ENCODE measurements at places on chromosomes 6 and 20. TPM values are rescaled to one million over a fixed set of nuclear protein-coding genes. Genes with fewer than 3 reads are reported as not detected.

GSTA2 gene
- total RNA-seq: 0.32 TPM

ARMC2 gene
- total RNA-seq: 3.4 TPM

ANGPT4 gene
- not detected for total RNA-seq

CALHM4 gene
- not detected for total RNA-seq

DSP gene
- 2.0 TPM for total RNA-seq

LCA5 gene
- 0.83 TPM for total RNA-seq

ZNF165 gene
- total RNA-seq: 0.37 TPM

MROH8 gene
- 8.2 TPM for total RNA-seq

VWA7 gene
- total RNA-seq: not detected

PRR18 gene
- not detected for total RNA-seq

RSPH3 gene
- 3.5 TPM for total RNA-seq

TRIM31 gene
- not detected for total RNA-seq

CENPW gene
- 11.0 TPM for total RNA-seq

UST gene
- total RNA-seq: 12.6 TPM

RBBP8NL gene
- not detected for total RNA-seq

GPX6 gene
- total RNA-seq: not detected

NELFCD gene
- total RNA-seq: 86.5 TPM

PXDC1 gene
- total RNA-seq: 53.5 TPM

ADGRB3 gene
- 3.8 TPM for total RNA-seq

TRIM10 gene
- not detected for total RNA-seq

PACRG gene
- not detected for total RNA-seq

ANKRD6 gene
- 28.1 TPM for total RNA-seq

LIME1 gene
- 3.3 TPM for total RNA-seq

CST4 gene
- not detected for total RNA-seq

ERVFRD-1 gene
- 0.63 TPM for total RNA-seq

L3MBTL1 gene
- total RNA-seq: 1.2 TPM

SYTL3 gene
- total RNA-seq: 0.85 TPM

PRSS35 gene
- total RNA-seq: 0.18 TPM

SDC4 gene
- total RNA-seq: 17.5 TPM

TMEM74B gene
- 3.9 TPM for total RNA-seq

CLVS2 gene
- not detected for total RNA-seq

IP6K3 gene
- total RNA-seq: not detected

DOK5 gene
- 2.8 TPM for total RNA-seq

ASIP gene
- total RNA-seq: not detected

CST5 gene
- 0.26 TPM for total RNA-seq

ISM1 gene
- total RNA-seq: 4.8 TPM

GRM4 gene
- total RNA-seq: not detected

SNAP91 gene
- total RNA-seq: 0.05 TPM

TASP1 gene
- 11.7 TPM for total RNA-seq

BPI gene
- not detected for total RNA-seq

EYA4 gene
- 55.3 TPM for total RNA-seq

SLC9A8 gene
- 10.4 TPM for total RNA-seq

CYB5R4 gene
- total RNA-seq: 14.5 TPM

NHLRC1 gene
- 4.4 TPM for total RNA-seq

MRPL18 gene
- 123 TPM for total RNA-seq

NEU1 gene
- 215 TPM for total RNA-seq

RBM12 gene
- 61.7 TPM for total RNA-seq

SLC26A8 gene
- not detected for total RNA-seq
